Stimulated activated CD4-positive, alpha-beta T cell treated with anti-CD3 and anti-CD28 coated beads, Interleukin-4, amount 100 ng/mL, for 24 hours (primary cell): ENCODE measurements at places on chromosomes 7 and 10.

DNA sequence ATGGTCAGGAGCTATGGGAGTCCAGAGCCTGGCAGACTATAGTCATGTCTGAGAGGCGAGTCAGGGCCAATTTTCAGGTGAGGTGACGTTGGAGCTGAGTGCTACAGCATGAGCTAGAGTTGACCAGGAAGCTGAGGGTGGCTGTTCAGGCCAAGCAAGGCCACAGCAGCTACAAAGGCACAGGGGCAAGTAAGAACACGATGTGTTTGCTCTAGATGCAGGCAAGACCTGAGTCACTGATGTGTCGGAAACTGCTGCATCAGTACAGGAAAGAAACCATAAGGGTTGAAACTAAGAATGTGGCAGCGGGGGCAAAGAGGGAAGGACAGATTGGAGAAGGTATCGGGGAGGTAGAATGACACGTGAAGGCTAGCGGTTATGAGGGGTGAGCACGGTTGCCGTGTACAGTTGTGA is 11.8 kb upstream of the RRP12 start:
- peak; percentile 82 for DNase-seq

DNA sequence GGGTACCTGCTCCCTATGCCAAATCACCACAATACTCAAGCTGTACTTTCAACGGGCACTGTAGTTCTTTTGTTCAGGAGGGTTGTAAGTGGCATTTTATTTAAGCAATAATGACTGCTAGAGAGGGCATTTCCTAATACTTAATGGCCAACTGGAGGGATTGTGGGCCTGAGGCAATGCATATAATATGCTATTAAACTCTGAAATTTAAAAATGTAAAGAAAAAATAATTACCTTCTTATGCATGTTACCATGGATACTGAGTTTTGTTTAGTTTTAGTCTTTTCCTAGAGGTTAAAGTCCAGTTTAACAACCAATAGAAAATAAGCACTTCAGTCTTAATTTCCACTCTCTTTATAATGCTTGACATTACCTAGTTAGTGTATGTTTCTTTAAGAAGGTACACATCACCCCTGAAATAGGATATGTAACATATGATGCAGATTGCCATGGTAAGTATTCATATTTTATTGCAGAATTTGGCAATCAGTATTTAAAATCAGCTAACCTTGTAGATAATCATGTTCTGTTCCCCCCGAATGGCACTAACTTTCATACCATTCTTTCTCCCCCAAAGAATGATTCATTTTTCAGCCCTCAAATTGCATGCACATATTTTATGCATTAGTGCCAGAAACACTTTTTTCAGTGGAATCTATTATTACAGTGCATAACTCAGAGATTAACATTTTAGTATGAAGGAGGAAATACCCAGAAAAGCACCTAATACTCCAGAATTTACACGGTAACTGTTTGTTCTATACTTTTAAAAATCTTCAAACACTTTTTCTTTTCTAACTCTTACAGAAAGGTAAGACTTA is 90.3 kb upstream of the ZNF438 start:
- no peak for DNase-seq

- no peak for DNase-seq
Observed at GRCh38 chr10:5266351-5266750, 69.7 kb downstream of the AKR1C4 start.

GRCh38 chr10:127756264-127756663 is 19.3 kb downstream of the FOXI2 start:
- no peak for DNase-seq

GRCh38 chr10:126198681-126199080 is 189.6 kb downstream of the ADAM12 start:
- DNase-seq: no peak

DNA sequence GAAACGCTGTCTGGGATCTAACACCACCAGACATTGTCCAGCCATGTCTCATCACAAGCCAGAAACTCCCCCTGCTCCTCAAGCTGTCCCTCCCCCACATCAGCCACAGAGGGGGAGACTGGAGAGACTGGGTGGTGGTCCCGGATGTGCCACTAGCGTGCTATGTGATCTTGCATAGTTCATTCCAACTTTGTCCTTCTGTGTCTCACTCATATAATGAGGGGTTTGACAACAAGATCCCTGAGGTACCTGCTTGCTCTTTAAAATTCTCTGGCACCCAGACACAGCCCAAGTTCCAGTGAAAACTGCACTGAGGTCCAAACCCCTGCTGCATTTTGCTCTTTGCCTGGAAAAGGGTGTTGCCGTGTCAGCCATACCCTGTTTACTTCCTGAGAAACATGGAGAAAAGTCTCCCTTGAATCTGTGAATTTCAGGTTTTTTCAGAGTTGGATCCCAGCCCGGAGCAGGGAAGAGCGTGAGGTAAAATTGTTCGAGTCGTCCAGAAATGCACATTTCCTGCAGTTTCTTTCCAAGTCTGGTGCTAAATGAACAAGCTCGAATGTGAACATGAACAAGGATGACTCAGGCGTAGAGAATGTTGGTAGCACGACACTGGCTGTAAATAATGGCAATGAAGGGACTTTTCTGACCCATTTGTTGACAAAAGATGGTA is 156.6 kb downstream of the CCDC3 start:
- DNase-seq: no peak

- DNase-seq: peak; percentile 87
Observed at GRCh38 chr10:71319042-71319799, at the start of gene SLC29A3. TSS of gene SLC29A3 (plus strand) at chr10:71319259. CDS start at chr10:71319310, 51 bp downstream.

GRCh38 chr10:124289851-124290795 is 128.6 kb downstream of the OAT start:
- DNase-seq: no peak

GRCh38 chr7:69597278-69598076 is 798 bp upstream of the AUTS2 start:
- no peak for DNase-seq

DNA sequence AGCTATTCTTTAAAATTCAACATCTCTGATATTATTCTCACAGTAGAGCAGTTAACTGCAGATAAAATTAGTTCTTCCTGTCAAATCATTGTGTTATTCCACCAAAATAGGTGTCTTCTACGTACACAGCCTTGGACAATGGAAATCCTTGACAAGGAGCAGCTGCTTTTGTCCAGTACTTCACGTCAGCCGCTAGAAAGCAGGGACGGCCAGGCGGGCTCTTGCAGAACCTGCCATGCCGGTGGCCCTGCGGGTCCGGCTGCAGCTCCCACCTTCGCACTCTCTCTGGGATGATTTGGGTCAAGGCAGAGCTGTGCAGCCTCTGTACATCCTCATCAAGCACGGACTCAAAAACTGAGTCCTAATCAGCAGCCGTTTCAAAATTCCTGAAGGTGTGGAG is 2.2 kb upstream of the FOXI2 start:
- DNase-seq: no peak

- no peak for DNase-seq
Observed at GRCh38 chr10:4661511-4662255, 164.3 kb upstream of the AKR1E2 start.

GRCh38 chr7:150435390-150436073 is 14.9 kb upstream of the GIMAP8 start:
- DNase-seq: no peak

- no peak for DNase-seq
Observed at GRCh38 chr10:88181902-88182600, 318.6 kb downstream of the PTEN start.

DNA sequence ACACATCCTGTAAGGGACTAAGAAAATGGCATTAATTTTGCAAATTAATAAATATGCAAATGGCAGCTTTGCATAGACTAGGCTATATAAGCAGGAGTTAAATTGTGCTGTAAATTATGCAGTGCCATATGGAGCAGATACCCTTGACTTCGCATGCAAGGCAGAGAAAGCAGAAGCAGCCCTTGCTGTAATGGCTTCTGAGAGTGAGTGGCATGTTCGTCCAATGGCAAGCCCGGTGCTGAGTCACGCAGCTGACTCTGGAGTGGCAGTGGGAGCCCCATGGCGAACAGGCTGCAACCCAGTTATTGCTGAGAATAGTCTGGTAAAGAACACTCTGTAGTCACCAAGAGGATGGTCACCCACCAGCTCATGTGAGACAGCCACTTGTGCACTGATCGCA is 1186.5 kb downstream of the TYW1 start:
- no peak for DNase-seq

DNA sequence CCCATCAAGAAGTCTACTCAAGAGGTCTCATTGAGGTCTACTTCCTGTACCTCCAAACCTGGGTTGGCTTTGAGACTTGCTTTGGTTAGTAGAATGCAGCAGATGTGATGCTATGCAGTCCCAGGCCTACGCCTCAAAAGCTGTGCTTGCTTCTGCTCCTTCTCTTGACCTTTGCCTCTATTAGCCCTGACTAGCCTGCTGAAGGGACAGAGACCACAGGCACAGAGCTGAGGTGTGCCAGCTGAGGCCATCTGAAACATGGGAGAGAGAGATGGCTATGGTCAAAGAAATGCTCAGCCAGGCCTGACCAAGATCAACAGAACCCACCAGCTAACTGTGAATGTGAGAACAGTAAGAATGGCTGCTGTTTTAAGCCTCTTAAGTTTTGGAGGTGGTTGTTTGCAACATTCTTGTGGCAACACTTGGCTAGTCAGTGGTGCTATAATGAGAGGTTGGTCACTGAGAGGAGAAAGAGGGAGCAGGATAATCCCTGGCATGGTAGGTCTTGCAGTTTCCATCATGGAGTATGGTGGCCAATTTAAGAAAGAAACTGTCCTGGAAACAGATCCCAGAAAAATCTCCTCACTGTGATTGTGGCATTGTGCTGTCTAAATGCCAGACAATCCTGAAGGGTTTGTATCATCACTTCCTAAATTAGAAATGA is 176.1 kb upstream of the PHYHIPL start:
- DNase-seq: no peak

- DNase-seq: no peak
Observed at GRCh38 chr10:89466599-89467035, 52.2 kb downstream of the IFIT5 start.

GRCh38 chr10:121497513-121498470 is 100.5 kb downstream of the FGFR2 start:
- no peak for DNase-seq

DNA sequence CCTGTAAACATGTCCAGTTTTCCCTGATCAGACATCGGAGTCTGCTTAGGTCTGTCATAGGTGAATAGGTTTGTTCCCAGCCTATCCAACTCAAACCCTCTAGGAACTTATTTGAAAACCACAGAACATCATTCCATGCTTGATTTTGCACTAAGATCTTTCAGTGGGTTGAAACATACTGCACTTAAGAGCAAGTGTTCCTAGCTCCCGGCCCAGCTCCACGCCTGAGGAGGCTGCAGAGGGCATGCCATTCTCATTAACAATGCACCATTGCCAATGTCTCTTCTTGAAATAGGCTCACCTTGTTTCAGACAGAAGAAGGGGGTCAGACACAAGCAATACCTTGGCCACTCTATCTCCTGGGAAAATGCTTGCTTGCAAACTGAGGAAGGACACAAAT is 78.0 kb upstream of the EGR2 start:
- no peak for DNase-seq

- no peak for DNase-seq
Observed at GRCh38 chr10:15601819-15602218, 117.9 kb downstream of the ITGA8 start.

GRCh38 chr7:157125376-157126223 is 13.1 kb upstream of the UBE3C start:
- no peak for DNase-seq

DNA sequence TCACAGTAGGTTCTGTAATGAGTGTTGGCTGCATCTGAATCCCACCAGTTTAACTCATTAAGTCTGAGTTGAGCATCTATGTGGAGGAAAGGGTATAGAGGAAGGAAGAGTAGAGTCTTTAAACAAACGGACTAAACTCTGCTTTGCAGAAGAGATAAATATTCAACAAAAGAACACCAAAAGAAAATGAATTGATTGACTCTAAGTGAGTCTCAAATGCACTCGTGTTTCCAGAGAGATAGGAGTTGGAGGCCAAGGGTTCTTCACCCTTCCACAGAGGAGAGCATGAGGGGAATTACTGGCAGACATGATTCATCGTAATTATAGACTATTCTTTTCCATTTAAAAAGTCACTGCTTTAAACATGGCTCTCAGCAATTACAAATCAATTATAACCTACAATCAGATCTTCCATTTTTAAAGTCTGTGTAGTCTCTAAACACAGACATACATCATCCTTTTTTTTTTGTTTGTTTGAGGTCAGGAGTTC is 56.3 kb downstream of the PLPP4 start:
- no peak for DNase-seq

GRCh38 chr7:1385809-1386622 is 73.3 kb downstream of the MICALL2 start:
- no peak for DNase-seq

DNA sequence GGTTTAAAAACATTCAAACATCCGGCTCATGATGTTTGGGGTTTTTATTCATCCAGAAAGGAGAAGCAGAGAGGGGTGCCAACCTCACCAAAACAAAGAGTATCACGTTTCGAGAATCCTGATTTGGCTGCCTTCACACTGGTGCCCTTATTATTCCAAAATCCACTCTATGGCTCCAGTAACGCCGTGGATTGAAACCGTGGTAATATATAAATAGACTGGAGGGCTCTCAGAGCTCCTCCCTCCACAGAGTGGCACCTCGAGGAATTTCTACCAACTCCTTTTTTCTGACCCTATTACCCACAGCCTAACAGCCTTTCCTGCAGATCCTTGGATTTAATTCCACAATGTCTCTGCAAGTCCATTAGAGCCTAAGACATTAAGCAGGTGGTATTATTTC is 353.6 kb downstream of the CRPPA start:
- no peak for DNase-seq

DNA sequence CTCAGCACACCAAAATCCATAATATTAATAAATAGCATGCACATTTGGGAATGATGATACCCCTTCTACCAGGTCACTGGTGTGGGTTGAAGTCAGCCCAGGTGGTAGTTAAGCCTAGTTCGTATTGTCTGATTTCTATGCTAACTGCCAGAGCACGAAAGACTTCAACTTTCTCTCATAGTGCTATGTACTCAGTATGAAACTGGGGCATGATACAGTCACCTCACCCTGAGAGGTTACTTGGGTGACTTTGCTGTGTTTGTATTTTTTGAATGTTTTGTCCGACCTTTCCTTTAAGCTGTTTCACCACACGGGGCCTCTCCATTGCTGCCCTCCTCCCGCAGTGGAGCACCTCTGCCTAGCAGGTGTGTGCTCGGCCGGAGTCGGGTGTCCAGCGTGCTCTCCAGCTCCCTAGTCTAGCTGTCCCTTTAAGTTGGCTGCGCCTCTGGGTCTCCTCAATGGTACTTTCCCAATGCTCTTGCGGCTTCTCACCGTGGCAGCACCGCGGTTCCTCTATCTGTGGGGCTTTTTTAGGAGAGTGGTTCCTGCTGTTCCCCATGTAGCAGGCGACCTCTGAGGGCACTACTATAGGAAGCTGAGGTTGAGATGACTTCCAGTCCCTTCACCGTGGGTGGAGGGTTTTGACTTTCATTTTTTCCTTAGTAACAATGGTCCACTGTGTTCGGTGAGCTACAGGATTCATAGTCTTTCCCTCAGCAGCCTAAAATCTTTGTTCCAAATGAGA is 524.0 kb upstream of the PFKP start:
- no peak for DNase-seq

DNA sequence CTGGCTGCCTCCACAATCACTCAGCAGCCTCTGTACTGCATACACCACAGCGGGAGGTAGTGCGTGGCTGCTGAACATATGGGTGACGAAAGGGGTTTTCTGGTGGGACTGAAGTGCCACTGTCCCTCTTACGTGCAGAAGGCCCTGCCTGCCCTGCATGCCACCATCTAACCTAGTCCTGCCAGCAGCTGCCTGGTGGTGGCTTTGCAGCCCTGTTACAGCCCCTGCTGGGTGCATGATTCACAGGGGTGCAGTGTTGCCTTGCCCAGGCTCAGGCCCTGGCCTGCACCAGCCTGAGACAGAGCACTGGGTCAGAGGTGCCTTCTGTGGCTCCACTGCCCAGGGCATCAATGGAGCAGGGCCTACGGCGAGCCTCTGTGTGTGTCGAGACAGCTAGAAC is 50.1 kb downstream of the SYPL1 start:
- no peak for DNase-seq
